ENCODE measurements at places on chromosomes 7 and 10. TPM values are rescaled to one million over a fixed set of nuclear protein-coding genes. Genes with fewer than 3 reads are reported as not detected.

Gene GPC2
- not detected for total RNA-seq

Gene GRM8
- total RNA-seq, result not detected

Gene FGFR2
- 6.3 TPM for total RNA-seq

Gene LIPM
- not detected for total RNA-seq

Gene NAT16
- not detected for total RNA-seq

Data from MG63 (cell line).